ENCODE measurements at places on chromosomes 13 and 19.

- peak; percentile 91 for DNase-seq
These were observed 5.7 kb downstream of the JAK3 start for GRCh38 chr19:17841810-17842662.

- no peak for DNase-seq
These were observed 215.1 kb upstream of the SPRY2 start for GRCh38 chr13:80555796-80556678.

DNA sequence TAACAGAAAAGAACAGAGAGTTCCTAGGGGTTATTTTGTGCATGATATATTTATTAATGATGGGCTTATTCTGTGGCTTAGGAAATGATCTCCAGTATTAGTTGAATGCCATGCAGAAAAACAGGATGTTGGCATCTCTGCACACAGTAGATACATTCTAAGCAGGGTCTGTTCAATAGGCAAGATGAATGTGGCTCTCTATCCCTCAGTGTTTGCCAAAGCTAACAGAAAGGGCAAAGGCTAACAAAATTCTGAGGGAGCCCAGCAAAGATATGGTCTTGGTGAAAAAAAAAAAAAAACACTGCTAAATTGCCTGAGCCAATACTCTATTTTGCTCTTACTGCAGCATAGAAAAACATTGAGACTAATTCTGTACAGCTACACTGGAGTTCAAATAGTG is 1095.8 kb downstream of the UQCRFS1 start:
- no peak for DNase-seq

- DNase-seq = no peak
These were observed 1534.0 kb upstream of the SPRY2 start for GRCh38 chr13:81874681-81875661.

- no peak for DNase-seq
These were observed 498.4 kb upstream of the ARGLU1 start for GRCh38 chr13:107066355-107066754.

DNA sequence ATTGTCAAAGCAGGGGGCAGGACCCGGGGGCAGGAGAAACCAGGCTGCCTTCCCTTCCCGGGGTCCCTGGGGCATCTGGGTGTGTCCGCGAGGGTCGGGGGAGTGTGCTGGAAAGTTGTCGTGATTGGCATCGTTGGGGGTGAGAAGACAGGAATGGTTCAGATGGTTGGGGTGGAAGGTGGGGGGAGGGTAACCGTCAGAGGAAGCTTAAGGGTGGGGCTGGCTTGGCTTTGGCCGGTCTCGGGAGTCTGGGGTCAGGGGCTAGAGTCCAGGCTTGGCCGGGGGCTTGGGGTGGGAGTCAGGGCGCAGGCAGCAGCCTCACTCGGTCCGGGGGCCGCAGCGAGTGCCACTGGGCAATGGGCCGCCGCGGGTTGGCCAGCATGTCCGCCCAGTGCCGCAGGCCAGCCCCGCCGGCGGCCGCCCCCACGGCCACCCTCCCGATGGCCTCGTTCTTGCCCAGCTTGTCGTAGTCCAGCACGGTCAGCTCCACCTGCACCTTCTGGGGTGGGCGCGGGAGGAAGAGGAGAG is 6.8 kb upstream of the DNAAF3 start:
- DNase-seq = peak; percentile 34

- DNase-seq = no peak
These were observed 25.9 kb downstream of the EFNA2 start for GRCh38 chr19:1311543-1312091.

DNA sequence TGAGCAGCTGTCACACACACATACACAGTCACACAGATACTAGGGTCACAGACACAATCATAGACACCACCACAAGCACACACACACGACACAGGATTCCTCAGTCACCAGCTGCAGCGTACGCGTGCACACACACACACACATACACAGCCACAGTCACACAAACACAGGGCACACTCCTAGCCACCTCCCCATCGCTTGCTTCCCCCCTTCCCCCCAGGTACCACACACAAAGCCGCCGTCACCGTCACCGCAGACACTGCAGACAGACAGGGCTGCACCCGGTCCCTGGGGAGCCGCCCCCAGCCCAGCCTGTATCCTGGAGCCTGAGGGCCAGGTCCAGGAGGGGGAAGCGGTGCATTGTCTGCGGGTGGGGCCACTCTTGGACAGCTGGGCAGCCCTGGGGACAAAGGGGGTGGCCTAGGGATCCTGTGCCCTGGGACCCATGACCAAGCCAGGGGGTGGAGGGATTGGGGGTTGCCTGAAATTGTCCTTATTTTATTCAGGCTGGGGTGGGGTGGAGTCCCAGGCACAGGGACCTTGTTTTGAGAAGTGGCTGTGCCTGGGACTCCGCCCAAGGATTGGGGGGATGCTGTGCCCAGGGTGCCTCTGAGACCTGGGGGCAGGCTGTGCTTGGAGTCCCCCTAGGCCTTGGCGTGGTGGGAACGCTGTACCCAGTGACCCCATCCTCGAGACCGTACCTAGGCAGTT is 957 bp downstream of the NUMBL start:
- DNase-seq = peak; percentile 59

DNA sequence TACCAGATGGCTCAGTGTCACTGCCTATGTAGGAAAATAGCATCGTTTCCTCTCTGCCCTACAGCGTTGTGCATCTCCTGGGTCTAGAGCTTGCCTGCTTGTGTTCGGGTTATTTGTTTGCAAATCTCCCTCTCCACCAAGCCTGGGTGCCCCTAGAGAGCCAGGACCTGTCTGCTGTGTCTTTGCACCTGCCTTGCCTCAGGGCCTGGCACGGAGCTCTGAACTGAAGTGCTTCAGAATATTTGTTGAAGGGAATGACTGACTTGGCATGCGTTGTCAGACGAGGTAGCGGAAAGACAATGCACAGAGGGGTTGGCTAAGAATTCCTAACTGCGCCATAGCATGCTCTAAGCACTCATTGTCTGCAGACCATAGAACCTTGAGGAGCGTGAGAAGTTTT is 263.4 kb downstream of the FGF9 start:
- no peak for DNase-seq

- DNase-seq = peak; percentile 69
These were observed 8.8 kb downstream of the GTPBP3 start for GRCh38 chr19:17346109-17346671.

DNA sequence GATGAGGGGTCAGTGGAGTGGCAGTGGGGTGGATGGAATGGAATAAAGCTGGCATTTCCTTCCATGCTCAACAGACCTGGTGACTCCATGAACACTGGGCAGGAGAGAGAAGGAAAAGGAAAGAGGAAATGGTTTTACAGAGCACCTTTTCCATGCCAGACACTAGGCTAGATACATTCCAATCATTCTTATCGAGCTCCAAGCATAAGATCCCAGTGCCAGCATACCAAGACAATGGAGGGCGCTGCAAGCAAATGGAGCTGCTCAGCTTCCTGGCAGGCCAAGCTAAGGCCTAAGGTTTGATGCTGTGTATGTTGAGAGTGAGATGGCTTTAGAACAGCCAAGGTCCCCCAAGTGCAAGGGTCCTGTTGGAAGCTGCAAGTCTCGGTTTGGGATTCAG is 113.2 kb downstream of the HSPH1 start:
- no peak for DNase-seq

GRCh38 chr19:14480700-14481079 is 5.5 kb upstream of the PTGER1 start:
- DNase-seq = peak; percentile 33

DNA sequence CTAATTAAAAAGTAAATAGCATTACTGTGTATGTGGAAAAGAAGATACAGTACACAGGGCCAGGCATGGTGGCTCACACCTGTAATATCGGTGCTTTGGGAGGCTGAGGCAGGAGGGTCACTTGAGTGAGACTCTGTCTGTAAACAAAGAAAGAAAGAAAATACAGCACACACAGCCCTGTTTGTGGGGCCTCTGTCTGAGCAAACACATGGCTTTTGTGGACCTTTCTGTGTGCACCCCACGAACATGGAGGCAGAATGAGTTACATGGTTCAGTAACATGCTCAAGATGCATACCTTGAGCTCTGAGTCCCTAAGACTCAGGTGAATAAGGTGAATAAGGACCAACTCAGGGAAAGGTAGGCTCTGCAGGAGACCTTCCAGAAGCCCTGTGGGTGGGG is 20.0 kb upstream of the AMER2 start:
- DNase-seq = no peak

DNA sequence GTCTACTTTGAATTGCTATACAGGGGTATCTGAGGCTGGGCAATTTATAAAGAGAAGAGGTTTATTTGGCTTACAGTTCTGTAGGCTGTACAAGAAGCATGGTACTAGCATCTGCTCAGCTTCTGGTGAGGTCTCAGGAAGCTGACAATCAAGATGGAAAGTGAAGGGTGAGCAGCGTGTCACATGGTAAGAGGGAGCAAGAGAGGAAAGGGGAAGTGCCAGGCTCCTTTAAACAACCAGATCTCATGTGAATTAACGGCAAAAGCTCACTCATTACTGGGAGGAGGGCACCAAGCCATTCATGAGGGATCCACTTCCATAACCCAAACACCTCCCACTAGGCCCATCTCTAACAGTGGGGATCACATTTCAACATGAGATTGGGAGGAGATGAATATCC is 222.4 kb downstream of the TDRD3 start:
- DNase-seq = no peak

DNA sequence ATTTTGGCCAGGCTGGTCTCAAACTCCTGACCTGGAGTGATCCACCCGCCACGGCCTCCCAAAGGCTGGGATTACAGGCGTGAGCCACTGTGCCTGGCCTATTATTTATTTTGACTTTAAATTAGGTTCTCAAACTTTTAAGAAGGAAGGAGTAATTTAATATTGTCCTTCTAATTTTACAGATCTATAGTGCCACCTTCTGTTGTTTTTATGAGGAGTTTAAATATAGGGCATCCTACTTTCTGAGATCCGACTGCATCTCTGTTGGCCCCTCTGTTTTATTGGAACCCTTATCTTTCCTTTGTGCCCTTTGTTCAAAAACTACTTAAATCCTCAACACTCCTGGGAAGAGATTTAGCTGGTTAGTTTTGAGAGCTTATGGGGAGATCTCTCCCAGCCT is 25.4 kb upstream of the ZMYM5 start:
- peak; percentile 40 for DNase-seq

DNA sequence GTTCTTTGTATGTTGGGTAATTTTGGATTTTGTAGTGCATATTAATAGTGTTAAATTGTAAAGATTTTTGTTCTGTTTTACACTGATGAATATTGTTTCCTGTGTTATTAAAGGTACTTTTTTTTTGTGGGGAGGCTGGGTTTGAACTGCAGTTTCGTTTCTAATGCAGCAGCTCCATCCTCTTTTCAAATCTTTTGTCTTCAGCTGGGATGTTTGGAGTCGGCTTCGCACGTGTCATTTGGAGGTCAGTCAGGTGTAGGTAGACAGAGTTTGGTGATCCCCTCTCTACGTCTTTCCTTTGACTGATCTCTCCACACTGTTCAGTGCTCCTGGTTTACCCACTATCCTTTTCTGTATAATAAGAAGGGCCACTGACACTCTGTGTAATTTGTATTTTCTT is 30.3 kb downstream of the TDRD3 start:
- DNase-seq = no peak

GRCh38 chr19:48487948-48488347 is 18.8 kb downstream of the CYTH2 start:
- DNase-seq = peak; percentile 94

- no peak for DNase-seq
These were observed 9.7 kb downstream of the TLE6 start for GRCh38 chr19:2986951-2987524.

DNA sequence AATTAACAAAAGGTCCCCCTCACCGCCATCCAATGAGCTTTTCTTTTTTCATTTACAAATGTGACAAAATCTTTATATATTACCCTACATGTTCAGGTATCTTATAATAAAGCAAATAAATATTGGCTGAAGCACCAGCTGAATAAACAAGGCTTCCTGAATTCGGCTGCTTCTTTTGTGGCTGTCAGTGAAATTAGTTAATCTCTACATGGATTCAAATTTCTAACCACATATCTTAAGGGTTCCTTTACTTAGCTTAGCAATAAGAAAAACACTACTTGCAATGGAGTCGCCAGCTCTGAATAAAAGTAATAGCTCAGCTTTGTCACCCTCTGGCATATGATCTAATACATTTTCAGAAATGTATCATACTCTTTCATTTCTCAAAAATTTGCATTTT is 104.3 kb downstream of the CCNA1 start:
- no peak for DNase-seq

DNA sequence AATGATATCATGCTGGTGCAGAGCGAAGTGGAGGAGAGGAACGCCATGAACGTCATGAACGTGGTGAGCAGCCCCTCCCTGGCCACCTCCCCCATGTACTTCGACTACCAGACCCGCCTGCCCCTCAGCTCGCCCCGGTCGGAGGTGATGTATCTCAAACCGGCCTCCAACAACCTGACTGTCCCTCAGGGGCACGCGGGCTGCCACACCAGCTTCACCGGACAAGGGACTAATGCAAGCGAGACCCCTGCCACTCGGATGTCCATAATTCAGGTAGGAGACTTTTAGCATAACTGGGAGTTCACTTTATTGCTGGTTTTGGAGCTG is 3.3 kb downstream of the PCDH17 start:
- DNase-seq = no peak

DNA sequence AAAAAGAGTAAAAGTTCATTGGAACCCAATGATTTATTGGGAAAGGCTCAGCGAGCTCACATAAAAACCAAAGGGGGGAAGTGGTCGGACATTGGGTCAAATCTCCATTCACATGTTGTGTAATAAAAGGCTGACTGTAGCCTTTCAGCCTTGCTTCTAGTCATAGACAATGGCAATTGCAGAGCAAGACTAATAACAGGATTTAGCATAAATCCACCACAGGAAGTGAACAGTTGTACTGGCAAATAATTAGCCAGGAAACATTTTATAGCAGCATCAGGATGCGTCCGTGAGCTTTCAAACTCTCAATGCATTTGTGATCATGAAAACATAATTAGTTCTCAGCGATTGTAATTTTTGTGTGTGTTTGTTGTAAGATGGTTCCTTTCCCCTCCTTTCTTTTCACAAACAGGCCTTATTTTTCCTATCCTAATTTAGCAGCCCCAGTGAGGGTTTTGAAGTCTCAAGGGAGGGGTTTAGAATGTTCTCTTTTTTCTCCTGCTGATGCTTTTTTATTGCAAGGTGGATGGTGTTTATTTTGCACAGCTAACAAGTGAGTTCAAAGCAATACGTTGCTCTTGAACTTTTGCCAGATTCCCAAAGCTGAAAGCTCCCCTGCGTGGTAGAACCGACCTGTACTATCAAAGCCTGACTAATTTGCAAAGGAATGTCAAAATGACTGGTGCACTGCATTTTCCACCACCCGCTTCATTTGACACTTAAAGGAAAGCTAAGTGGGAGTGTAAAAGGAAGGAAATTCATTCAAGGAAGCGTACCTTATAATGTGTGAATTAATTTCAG is 105.6 kb downstream of the SPRY2 start:
- DNase-seq = peak; percentile 13

All from GM23248 (cell line).